Uterus (tissue), 4 donors: ENCODE measurements at places on chromosomes 2 and 18.

DNA sequence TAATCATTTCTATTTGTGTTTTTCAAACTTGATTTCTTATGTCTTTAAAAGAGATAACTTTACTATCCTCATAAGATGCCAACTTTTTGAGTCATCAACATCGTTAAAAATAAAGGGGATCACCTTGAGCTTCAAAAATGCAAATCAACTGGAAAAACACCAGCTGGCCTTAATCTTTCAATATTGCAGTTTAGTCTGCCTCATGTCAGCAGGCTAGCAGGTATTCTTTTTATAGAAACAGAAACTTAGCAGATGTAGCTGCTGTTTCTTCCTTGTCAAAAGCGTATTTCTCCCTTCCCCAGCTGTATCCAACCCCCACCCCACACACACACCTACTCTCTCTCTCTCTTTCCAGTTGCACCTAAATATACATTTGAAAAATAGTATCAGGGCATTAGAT is 154.1 kb upstream of the ZNF804A start:
- no peak overlapping the region for H3K4me3 ChIP-seq
- H3K4me1 ChIP-seq = no peaks in the 10 kb centered on the region
- no peak overlapping the region for H3K27ac ChIP-seq
- H3K36me3 ChIP-seq = no peaks in the 10 kb centered on the region
- H3K27me3 ChIP-seq = no peaks in the 10 kb centered on the region

DNA sequence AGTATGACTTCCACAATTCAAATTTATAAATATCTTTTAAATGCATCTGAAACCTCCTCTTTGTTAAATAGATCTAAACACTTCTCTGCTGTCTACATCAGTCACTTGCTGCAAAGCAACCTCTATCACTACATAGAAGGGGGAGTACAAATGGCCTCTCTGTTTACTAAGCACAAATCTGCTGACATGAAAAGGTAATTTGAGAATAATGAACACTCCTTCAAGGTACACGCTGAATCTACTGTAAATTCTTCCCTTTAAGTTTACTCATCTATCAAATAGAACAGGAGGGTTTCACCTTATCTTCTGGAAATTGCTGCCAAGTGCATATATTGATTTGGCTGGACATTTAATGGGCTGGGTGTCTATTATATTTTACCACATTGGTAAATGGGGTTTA is 879.6 kb downstream of the SUCLG1 start:
- no peaks in the 10 kb centered on the region for H3K4me1 ChIP-seq
- H3K36me3 ChIP-seq = no peaks in the 10 kb centered on the region
- no peak for DNase-seq
- no peak overlapping the region for H3K27ac ChIP-seq
- no peak overlapping the region for H3K4me3 ChIP-seq

DNA sequence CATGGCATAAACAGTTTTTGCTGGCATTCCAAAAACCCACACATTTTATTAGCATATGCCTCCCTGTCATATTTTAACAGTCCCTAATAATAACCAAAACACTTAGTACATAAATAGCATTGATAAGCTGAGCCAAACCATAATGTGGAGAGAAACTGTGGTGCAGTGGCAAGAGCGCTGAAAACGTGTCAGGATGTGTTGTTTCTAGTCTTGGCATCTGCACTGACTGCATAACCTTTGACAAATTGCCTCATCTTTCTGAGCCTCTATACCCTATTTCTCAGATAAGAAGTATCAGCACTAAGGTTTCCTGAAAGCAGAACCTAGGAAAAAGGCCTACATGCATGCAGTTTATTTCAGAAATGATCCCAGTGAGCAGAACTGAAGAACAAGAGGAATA is 41.4 kb downstream of the RAD51AP2 start:
- no peak overlapping the region for H3K27ac ChIP-seq
- no peaks in the 10 kb centered on the region for H3K36me3 ChIP-seq
- DNase-seq = no peak
- no peak overlapping the region for H3K4me3 ChIP-seq
- H3K4me1 ChIP-seq = no peaks in the 10 kb centered on the region

GRCh38 chr2:191866675-191867506 is 20.0 kb upstream of the CAVIN2 start:
- no peaks in the 10 kb centered on the region for H3K36me3 ChIP-seq
- no peak overlapping the region for H3K4me3 ChIP-seq
- H3K27ac ChIP-seq = peak overlapping the region; percentile 77
- H3K27me3 ChIP-seq = no peaks in the 10 kb centered on the region
- H3K4me1 ChIP-seq = peaks cover 6% of the 10 kb centered on the region

GRCh38 chr2:165448406-165448805 is 21.1 kb upstream of the CSRNP3 start:
- no peaks in the 10 kb centered on the region for H3K27me3 ChIP-seq
- no peaks in the 10 kb centered on the region for H3K36me3 ChIP-seq

DNA sequence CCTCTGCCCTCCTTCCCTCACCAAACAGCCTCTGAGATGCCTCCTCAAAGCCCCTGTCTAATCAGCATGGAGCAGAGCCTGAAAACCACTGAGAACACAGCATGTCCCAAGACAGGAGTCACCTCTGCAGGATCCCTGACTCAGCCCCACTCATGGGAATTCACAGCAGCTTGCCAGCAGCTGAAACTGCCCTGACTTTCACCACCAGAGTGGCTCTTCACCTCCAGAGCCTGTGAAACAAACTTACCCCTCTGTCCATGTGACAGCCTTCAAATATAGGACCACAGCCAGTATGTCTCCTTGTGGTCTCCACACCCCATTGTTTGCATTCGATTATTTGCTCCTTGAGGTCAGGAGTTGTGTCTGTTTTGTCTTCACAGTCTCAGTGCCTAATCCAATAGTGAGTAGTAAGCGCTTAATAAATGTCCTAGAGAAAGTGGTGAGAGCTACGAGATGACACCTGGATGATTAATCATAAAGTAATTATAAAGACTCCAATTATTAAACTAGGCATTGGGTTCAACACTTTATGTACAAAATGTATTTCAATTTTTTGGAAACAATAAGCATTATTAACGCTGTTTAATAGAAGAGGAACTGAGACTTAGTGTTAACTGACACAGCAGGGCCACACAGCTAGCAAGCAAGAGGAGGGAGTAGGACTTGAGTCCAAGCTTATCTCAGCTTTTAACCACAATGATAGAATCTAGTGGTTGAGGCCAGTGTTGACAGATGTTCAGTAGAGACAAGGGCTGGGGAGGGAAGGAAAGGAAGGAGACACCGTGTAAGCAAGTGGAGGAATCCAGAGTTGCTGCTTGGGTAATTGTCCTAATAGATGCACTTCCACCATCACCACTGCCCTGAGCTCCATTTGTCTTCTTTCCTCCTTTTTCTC is 358.7 kb upstream of the TNP1 start:
- no peaks in the 10 kb centered on the region for H3K36me3 ChIP-seq
- no peak overlapping the region for H3K4me3 ChIP-seq
- no peak overlapping the region for H3K27ac ChIP-seq
- no peaks in the 10 kb centered on the region for H3K4me1 ChIP-seq

GRCh38 chr2:196638765-196639164 is 750 bp upstream of the CCDC150 start:
- H3K4me3 ChIP-seq = no peak overlapping the region
- peaks cover 7% of the 10 kb centered on the region for H3K4me1 ChIP-seq
- DNase-seq = no peak
- H3K27me3 ChIP-seq = no peaks in the 10 kb centered on the region
- no peaks in the 10 kb centered on the region for H3K36me3 ChIP-seq

DNA sequence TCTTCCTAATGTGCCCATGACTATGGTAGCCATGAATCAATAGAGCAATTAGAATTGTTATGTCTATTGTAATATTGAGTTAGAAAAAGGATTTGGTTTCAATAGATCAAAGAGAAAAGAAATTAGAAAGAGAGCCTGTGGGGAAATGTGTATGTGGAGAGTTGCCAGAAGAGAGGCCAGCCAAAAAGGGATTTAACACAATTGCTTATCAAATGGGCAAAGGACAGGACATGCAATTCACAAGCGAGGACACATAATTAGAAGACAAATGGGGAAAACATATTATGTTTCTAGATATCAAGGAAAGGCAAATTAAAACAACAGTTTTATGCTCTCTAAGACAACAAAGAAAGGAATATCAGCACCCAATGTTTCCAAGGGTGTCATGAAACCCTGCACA is 403.2 kb upstream of the KLHL29 start:
- H3K36me3 ChIP-seq = no peaks in the 10 kb centered on the region
- H3K4me1 ChIP-seq = no peaks in the 10 kb centered on the region
- no peak overlapping the region for H3K27ac ChIP-seq
- no peak overlapping the region for H3K4me3 ChIP-seq
- no peaks in the 10 kb centered on the region for H3K27me3 ChIP-seq
- no peak for DNase-seq

DNA sequence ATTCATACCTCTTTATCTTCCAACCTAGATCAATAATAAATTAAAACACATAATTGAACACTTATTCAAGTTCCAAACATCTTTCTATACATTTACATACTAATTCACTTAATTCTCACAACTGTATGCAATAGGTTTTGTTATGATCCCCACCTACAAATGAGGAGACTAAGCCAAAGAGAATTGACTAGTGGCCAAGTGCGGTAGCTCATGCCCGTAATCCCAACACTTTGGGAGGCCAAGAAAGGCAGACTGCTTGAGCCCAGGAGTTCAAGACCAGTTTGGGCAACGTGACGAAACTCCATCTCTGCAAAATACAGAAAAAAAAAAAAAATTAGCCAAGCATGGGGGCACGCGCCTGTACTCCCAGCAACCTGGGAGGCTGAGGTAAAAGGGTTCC is 36.8 kb downstream of the KCNG3 start:
- H3K4me1 ChIP-seq = no peaks in the 10 kb centered on the region
- no peak for DNase-seq
- H3K27ac ChIP-seq = no peak overlapping the region
- no peak overlapping the region for H3K4me3 ChIP-seq
- H3K27me3 ChIP-seq = no peaks in the 10 kb centered on the region
- H3K36me3 ChIP-seq = no peaks in the 10 kb centered on the region

DNA sequence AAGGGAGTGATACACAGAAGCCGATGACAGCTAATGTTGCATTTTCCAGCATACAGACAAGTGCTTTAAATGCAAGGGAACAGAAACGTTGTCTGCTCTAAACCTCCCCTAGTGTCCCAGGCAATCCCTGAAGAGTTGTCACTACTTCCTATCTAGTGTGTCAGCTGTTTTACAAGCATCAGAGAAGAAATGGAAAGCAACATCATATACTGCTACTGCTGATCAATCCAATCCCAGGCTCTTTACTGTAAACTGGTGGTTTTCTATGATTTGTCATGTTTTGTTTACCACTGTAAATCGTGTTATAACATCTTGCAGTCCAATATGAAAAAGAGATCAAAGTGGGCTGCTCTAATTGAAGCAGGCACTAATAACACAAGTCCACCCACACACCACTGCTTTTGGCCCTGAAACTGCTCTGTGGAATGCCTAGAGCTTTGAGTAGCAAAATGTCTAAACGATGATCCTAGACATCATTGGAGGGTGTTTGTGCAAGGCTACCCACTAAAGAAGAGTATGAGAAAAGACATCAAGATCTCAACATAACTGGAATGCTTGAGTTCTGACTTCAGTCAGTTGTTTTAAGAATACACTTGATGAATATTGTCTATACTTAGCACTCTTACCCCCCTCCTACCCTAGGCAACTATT is 18.1 kb upstream of the ROCK1 start:
- no peak for DNase-seq
- no peak overlapping the region for H3K4me3 ChIP-seq
- H3K27me3 ChIP-seq = no peaks in the 10 kb centered on the region
- no peaks in the 10 kb centered on the region for H3K36me3 ChIP-seq
- no peak overlapping the region for H3K27ac ChIP-seq

- DNase-seq = no peak
- H3K36me3 ChIP-seq = no peaks in the 10 kb centered on the region
- H3K4me1 ChIP-seq = no peaks in the 10 kb centered on the region
- H3K27me3 ChIP-seq = no peaks in the 10 kb centered on the region
Measured at GRCh38 chr18:60417946-60418345, 45.4 kb upstream of the MC4R start.

DNA sequence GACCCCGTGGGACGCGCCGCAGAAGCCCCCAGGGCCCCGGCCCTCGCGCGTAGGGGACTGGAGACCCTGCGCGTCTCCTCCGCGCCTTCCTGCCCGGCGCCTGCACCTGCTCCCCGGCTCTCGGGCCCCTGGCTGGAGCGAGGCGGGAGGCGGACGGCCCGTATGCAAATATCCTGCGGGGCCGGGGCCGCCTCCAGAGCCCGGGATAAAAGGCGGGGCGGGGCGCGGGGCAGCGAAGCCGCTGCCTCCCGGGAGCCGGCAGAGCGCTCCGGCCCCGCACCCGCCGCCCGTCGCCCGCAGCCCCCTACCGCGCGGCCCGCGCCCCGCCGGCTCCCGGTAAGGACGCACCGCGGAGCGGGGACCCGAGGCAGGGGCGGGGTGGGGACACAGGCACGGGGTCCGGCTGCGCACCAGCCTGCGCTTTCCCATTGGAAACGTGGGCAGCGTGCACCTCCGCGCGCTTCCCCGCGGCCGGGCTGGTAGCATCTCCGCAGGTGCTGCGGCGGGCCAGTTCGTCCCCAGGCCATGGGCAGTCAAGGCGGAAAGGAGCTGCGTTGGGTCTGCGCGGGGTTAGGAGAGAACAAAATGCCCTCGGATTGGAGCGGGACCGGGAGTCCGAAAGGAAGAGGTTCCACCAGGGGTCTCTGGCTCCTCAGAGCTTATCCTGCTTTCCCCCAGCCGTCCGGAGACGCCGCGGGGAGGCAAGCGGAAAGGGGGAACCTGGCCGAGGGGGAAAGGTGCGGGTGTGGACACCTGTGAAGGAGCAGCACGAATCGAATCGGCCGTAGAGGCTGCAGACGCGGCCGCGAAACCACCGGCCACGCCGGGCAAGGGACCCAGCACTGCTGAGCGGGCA is at the start of gene ATP6V1C2:
TSS of gene ATP6V1C2 (plus strand) at position 235 of the 856 bp plus-strand sequence. CDS start 1,220 bp downstream, outside the sequence.
- H3K4me1 ChIP-seq = peaks cover 14% of the 10 kb centered on the region
- H3K36me3 ChIP-seq = no peaks in the 10 kb centered on the region
- DNase-seq = no peak
- H3K27ac ChIP-seq = no peak within 1 kb of the TSS
- H3K27me3 ChIP-seq = peaks cover 19% of the 10 kb centered on the region

GRCh38 chr2:119846021-119846420 is 86.3 kb downstream of the PTPN4 start:
- no peak for DNase-seq
- no peaks in the 10 kb centered on the region for H3K36me3 ChIP-seq
- no peaks in the 10 kb centered on the region for H3K4me1 ChIP-seq
- H3K27me3 ChIP-seq = no peaks in the 10 kb centered on the region

DNA sequence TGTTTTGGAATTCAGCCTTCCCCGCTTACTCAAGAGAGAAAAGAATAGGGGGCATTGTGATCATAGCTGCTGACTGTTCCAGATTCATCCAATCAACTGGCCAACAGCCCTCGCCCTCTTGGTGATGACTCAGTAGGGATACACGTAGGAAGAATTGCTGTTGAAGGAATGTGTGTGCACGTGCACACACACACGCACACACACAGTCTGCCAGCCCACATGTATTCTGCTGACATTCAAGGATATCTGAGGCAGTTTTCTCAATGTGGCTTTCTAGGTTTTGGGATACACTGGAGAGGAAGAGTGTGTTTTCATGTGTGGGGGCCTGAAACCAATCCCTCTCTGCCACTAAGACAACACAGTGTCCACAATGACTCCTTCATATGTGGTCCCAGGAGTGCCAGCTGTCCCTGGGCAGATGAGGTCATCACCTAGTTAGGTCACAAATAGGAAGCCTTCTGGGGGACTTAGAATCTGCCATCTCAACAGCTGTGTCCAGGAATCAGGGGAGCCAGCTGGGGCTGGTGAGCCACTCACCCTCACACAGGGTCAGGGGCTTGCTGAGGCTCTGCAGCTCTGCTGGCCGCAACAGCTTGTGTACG is 352.6 kb downstream of the SS18 start:
- H3K36me3 ChIP-seq = no peaks in the 10 kb centered on the region
- H3K27me3 ChIP-seq = no peaks in the 10 kb centered on the region
- H3K4me3 ChIP-seq = no peak overlapping the region
- DNase-seq = no peak
- H3K4me1 ChIP-seq = no peaks in the 10 kb centered on the region
